ENCODE measurements at places on chromosomes 3 and 15. TPM values are rescaled to one million over a fixed set of nuclear protein-coding genes. Genes with fewer than 3 reads are reported as not detected.
A peak's percentile ranks its signal among the peaks of the same experiment; 100 is the strongest.

DNA sequence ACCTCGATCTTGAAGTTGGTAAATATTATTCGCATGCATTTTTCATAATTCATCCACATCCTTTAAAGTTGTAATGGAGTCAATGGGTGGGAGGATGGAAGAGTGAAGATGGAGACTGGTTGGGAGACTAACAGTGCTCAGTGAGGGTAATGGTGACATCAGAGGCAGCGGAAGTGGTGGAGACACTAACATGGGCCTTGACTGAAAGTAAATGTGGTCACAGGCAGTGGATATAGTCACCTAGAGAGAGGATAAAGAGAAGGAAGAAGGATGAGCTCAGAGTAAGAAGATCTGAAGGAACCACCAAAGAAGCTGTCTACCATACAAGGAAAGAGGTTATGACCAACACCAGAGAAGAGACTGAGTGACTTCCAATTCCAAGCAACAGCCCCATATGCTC, 281.6 kb upstream of the STT3B start:
- H3K4me1 ChIP-seq = no peaks in the 10 kb centered on the region
- H3K27ac ChIP-seq = no peak overlapping the region
- DNase-seq = no peak
- H3K36me3 ChIP-seq = no peaks in the 10 kb centered on the region

GRCh38 chr15:71228403-71228802, 113.1 kb downstream of the THSD4 start:
- no peaks in the 10 kb centered on the region for H3K4me1 ChIP-seq
- no peak overlapping the region for H3K27ac ChIP-seq
- H3K4me3 ChIP-seq = no peak overlapping the region
- no peaks in the 10 kb centered on the region for H3K27me3 ChIP-seq

DNA sequence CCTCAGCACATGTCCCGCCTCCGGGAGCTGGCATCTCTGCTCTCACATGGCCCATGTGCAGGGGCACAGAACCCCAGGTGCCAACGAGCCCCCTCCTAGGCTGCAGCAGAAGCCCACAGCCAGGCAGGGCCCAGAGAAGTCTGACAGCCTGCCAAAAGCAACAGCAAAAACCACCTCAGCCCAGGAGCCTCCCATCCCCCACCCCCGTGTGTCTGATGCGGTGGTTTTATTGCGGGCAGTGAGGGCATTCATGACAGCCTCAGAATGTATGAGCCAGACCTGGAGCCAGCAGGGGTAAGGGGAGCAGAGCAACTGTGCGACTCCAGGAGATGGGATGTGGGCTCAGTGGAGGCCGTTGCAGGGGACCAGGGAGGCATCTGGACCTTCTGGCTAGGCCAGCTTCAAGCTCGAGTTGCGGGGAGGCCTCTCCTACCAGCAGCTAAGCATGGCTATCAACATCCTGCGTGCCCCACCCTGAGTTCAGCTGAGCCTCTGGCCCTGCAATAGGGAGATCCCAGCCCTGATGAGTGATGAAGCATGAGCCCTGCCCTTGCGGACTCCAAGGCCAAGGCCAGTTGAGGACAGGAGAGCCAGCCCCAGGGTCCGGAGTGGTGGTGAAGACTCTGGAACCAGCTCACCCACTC, 52.5 kb downstream of the CYP11A1 start:
- peaks cover 46% of the 10 kb centered on the region for H3K4me1 ChIP-seq
- peak overlapping the region; percentile 69 for H3K27ac ChIP-seq
- no peak overlapping the region for H3K4me3 ChIP-seq
- no peaks in the 10 kb centered on the region for H3K36me3 ChIP-seq

DNA sequence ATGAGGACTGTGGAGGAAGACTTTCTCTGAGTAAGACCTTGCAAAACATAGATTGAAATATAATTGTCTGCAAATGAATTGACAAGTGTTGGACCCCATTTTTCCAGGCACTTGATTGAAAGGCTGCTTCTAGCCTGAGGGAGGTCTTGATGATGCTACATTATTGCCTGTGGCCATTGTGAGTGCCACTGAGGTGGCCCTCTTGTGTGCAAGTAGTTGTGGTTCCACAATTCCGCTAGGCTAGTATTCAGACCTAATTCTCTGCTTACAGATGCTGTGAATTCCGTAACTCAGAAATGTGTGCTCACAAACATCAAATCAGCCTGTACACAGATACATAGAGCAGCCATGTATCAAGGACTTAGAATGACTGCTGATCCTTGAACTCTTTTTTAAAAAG, 34.7 kb downstream of the FNDC3B start:
- H3K4me1 ChIP-seq = peaks cover 6% of the 10 kb centered on the region
- H3K36me3 ChIP-seq = no peaks in the 10 kb centered on the region
- no peak for DNase-seq
- no peak overlapping the region for H3K4me3 ChIP-seq
- no peaks in the 10 kb centered on the region for H3K27me3 ChIP-seq
- H3K27ac ChIP-seq = no peak overlapping the region

DNA sequence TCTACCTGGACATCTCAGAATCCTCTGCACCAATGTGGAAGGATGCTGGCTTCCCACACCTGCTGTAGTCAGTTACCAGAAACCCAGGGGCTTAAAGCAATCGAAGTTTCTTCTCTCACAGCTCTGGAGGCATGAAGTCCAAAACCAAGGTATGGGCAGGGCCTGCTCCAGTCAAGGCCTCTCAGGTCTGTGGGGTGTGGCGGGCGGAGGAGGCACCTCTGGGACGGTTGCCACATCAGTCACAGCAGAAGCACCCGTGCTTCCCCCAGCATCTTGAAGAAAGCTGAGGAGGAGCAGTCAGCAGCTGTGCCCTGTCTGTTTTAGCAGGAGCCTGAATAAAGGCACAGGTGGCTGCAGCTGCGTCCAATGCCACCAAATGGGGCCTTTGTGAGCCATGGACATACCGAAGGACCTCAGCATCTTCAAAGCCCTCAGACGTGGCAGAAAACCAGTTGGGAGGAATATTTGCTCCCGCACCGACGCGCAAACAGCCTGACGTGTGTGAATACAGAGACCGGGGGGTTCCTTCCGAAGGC, 68.9 kb downstream of the TFRC start:
- H3K27ac ChIP-seq = no peak overlapping the region
- H3K27me3 ChIP-seq = no peaks in the 10 kb centered on the region
- no peaks in the 10 kb centered on the region for H3K4me1 ChIP-seq
- no peak for DNase-seq

DNA sequence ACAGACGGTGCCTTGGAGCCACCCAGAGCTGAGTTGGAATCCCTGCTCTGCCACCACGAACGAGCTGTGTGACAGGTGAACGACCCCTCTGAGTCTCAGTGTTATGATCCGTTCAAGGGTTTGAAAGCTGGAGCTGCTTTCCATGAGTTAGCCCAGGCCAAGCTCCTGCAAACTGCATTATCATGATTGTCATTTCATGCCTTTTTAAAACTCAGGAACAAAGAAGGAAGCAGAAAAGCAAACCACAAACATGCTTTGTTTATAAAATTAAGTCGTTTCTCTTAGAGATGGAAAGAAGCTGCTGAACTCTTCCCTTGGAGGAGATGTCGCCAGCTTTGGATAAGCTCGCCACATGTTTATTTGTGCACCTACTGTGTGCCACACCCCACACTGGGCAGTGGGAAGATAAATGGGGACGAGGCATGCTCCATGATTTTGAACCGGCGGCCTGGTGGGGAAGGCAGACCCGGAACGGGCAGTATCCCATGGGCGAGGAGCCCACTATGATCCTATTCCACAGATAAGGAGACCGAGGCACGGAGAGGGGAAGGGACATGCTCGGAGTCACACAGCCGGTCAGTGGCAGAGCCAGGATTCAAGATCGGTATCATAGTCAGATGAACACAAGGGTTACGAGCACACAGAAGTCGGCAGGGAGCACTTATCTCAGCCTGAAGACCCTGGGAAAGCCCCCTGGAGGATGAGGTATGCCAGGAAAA, 15.9 kb downstream of the HRH1 start:
- DNase-seq = no peak
- H3K27me3 ChIP-seq = no peaks in the 10 kb centered on the region
- no peaks in the 10 kb centered on the region for H3K36me3 ChIP-seq
- H3K4me3 ChIP-seq = no peak overlapping the region
- no peak overlapping the region for H3K27ac ChIP-seq

- H3K4me3 ChIP-seq = peak overlapping the region; percentile 94
- H3K27ac ChIP-seq = peak overlapping the region; percentile 71
- H3K27me3 ChIP-seq = no peaks in the 10 kb centered on the region
- no peaks in the 10 kb centered on the region for H3K36me3 ChIP-seq
- peaks cover 13% of the 10 kb centered on the region for H3K4me1 ChIP-seq
Measured at GRCh38 chr3:160398820-160399124, 253 bp downstream of the IFT80 start.

DNA sequence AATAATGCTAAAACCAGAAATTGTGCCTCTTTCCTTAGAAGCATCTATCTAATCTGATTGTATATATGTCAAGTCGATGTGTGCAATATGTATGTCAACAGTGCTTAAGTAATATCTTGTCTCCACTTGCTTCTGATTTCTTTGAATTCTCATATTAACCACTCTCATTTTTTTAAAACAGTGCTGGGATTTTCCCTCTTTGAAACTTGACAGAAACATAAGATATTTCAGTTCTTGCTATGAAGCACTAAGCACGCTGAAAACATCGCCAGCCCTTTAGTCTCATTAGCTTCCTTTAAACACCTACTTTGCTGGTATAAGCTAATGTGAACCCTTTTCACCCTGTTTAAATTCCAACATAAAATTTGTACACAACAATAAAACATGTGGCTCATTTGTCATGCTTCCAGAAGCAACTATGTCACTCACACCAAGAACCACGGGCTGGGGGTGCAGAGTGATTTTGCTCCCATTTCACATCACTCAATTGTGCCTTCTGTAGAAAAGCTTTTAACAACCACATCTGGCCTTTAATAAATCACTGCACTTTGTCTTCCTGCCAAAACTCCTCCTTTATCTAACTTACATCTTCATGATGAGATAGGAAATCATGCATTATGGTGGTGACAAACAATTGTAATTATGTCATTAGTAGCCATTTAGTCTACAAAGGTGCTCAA, 185.2 kb downstream of the FOXP1 start:
- no peaks in the 10 kb centered on the region for H3K36me3 ChIP-seq
- H3K4me1 ChIP-seq = peaks cover 3% of the 10 kb centered on the region
- peak; percentile 76 for DNase-seq
- H3K27ac ChIP-seq = peak overlapping the region; percentile 5
- no peak overlapping the region for H3K4me3 ChIP-seq
- no peaks in the 10 kb centered on the region for H3K27me3 ChIP-seq

Gene GHRL
- 1.5 TPM for total RNA-seq

DNA sequence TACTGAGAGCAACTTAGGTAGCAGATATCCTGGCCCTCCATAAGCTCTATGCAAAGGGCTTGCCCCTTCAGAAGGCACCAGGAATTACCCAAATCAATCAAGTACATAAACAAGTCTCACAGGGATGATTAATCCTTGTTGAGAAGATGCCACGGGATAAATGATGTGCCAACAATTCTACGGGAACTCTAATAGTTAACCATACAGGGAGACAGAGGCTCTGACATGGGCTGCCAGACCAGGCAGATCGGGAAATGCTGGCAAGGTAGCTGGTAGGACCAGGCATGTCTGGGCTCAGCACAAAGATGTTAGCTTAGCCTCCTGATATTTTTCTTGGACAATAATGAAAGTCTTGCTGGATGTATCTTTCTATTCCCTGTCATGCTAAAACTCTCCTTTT, 249.3 kb upstream of the THBS1 start:
- H3K27ac ChIP-seq = no peak overlapping the region
- H3K4me1 ChIP-seq = no peaks in the 10 kb centered on the region
- no peak for DNase-seq
- H3K36me3 ChIP-seq = no peaks in the 10 kb centered on the region
- H3K4me3 ChIP-seq = no peak overlapping the region
- H3K27me3 ChIP-seq = no peaks in the 10 kb centered on the region

DNA sequence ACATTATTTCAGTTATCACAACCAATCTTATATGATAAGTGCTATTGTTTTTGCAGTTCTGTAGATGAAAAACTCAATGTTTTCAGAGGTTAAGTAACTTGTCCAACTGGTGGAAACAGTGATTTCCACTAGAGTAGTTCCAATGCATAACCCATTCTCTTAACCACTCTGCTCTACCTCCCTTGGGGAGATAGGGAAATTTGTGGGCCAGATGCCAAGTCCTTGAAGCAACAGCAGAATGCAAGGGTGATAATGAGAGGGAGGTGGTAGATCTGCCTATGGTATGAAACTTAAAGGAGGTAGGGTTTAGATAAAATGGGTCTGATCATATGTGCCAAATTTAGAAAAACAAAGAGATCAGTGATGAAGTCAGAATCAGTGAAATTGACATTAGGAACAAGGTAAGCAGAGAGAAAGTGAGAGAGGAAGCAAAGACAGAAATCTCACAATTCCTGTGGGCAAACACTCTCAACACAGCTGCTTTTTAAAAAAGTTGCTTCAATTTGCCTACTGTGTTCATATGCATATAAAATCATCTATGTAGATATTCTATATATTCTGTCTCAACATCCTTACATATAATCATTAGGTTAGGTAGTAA, 50.5 kb upstream of the UBP1 start:
- no peaks in the 10 kb centered on the region for H3K4me1 ChIP-seq
- no peak for DNase-seq
- no peaks in the 10 kb centered on the region for H3K27me3 ChIP-seq
- no peak overlapping the region for H3K27ac ChIP-seq
- H3K36me3 ChIP-seq = no peaks in the 10 kb centered on the region
- no peak overlapping the region for H3K4me3 ChIP-seq

Gene HHATL
- not detected for total RNA-seq

Gene AGBL1
- not detected for total RNA-seq

DNA sequence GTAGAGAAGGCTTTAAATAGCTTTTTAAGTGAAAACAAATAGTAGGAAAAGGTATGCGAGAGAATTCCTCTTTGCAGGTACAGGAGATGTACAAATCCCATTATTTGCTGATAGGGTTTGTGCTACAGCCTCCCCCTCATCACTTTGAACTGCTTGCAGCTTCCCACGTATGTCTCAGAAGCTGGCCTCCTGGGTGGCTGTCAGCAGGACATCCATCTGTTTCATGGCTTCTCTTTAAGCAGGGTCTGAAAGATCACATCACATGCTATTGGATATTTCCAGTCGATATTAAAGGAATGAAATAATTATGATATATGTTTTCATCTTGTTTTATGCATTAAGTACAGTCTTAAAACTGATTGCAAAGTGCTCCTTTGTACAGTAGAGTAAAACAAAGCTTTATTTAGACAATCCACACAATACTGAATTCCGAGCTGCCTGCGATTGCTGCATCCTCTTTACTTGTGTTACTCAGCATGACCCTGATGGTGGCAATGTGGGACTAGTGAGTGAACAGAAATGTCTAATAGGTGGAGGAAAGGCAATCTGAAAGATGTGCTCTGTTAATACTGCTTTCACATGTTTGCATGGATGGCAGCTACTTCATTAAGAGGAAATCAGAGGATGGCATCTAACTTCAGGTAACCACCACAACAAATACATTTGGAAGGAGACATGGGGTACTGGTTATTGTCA, 930.6 kb upstream of the SEMA6D start:
- H3K4me3 ChIP-seq = no peak overlapping the region
- no peaks in the 10 kb centered on the region for H3K4me1 ChIP-seq
- DNase-seq = no peak
- H3K27me3 ChIP-seq = no peaks in the 10 kb centered on the region

DNA sequence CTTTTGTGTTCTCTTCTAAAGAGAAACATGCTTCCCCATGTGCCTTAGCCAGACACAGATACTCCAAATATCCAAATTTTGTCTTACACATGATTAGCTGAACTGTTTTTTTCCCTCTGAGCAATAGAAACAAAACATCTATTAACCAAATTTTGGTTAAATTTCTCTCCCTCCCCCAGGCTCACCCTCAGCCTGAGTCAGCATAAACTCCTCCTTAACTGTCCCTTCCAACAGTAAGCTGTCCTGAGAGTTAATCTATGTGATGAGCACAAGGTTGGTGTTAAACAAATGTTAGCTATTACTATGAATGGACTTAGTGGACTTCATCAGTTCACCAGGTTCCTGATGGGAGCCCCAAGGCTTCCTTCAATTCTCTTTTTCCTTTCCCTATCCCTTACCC, 108.5 kb downstream of the RSL24D1 start:
- DNase-seq = no peak
- no peak overlapping the region for H3K4me3 ChIP-seq
- H3K27ac ChIP-seq = no peak overlapping the region

Measured in natural killer cell (primary cell).